SJCRH30 (cell line): ENCODE measurements at places on chromosomes 12 and 14. TPM values are rescaled to one million over a fixed set of nuclear protein-coding genes. Genes with fewer than 3 reads are reported as not detected.

C3AR1 gene
- 0.06 and 0.08 TPM in 2 replicates for total RNA-seq

CGRRF1 gene
- 10.4 and 12.7 TPM in 2 replicates for total RNA-seq

PRKAG1 gene
- total RNA-seq: 37.1 and 43.0 TPM in 2 replicates

KRT83 gene
- not detected in 2 replicates for total RNA-seq

TMX1 gene
- 42.8 and 47.7 TPM in 2 replicates for total RNA-seq

DNA sequence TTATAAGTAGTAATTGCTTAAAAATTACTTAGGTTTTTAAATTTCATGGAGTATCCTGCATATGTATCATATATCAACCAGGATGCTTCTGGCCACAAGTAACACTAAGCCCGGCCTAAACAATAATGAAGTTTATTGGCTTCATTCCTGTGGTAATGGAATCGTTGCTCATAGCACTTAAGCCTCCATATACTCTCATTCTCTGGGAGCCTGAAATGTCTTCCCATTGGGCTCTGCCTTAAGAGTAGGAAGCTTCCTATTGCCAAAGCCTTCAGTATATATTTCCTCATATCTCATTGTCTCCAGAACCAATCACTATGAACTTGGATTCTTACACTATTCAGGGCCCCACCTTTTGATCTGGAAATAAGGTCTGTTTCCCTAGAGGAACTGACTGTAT, 83.8 kb upstream of the DNM1L start:
- no peak overlapping the region; the same call in 1 of the 2 replicates for H3K27ac ChIP-seq
- 0 out of 2 replicates have a peak, but pooled peaks cover 4% of the 10 kb centered on the region for H3K36me3 ChIP-seq
- H3K27me3 ChIP-seq: no peaks in the 10 kb centered on the region
- peak; percentile 63 for DNase-seq
- H3K4me1 ChIP-seq: peaks cover 8% of the 10 kb centered on the region; the same call in 1 of the 2 replicates

GRCh38 chr14:34064349-34064748, 113.5 kb upstream of the EGLN3 start:
- peaks cover 12% of the 10 kb centered on the region for H3K4me1 ChIP-seq
- no peak overlapping the region for H3K4me3 ChIP-seq
- H3K27ac ChIP-seq: no peak overlapping the region
- no peak for DNase-seq
- H3K27me3 ChIP-seq: no peaks in the 10 kb centered on the region
- 0 out of 2 replicates have a peak, but pooled peaks cover 2% of the 10 kb centered on the region for H3K36me3 ChIP-seq

DNA sequence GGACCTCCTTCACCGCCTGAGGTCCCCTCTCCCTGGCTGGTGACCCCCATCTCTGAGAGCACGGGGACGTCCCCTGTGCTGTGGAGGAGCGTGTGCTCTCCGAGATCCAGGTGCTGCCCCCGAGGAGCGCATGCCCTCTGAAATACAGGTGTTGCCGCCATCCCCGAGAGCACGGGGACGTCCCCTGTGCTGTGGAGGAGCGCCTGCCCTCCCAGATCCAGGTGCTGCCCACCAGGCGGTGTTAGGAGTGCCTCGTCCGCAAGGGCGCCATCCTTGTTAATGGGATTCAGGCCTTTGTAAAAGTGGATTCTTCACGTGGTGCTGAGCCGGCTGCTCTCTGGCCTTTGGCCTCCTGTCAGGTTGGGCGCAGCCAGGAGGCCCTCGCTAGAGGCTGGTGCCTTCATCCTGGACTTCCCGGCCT, 10.1 kb downstream of the NOC4L start:
- H3K27ac ChIP-seq: no peak overlapping the region
- H3K27me3 ChIP-seq: no peaks in the 10 kb centered on the region
- DNase-seq: no peak
- H3K36me3 ChIP-seq: peaks cover 18% of the 10 kb centered on the region; the same call in 1 of the 2 replicates

GRCh38 chr12:129467289-129467688, 436.5 kb downstream of the TMEM132D start:
- peak; percentile 24 for DNase-seq
- H3K4me1 ChIP-seq: no peaks in the 10 kb centered on the region
- no peaks in the 10 kb centered on the region for H3K27me3 ChIP-seq

DNA sequence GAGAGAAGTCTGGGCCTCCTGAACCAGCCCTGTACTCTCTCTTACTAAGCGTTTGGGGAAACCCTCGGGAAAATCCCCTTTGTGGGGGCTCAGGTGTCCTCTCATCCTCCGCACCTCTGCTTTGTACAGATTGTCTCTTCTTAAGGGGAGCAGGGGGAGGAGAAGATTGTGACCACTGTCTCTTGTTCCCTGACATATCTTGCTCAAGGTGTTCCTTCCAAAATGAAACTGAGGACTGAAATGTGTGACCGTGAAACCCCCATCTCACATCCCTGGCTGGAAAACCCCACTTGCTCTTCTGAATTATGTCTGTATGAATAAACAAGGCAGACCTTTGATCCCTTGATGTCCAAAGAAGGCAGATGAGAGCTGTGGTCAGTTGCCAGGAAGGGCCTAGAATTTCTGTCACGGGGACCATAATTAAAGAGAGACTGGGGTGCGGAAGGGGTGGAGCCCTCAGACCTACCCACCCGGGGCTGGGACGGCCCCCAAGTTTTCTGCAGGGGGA, 369.8 kb downstream of the AACS start:
- H3K36me3 ChIP-seq: no peaks in the 10 kb centered on the region
- H3K27me3 ChIP-seq: no peaks in the 10 kb centered on the region
- no peak for DNase-seq

GRCh38 chr12:42326541-42327226, 717 bp downstream of the PPHLN1 start:
- H3K4me1 ChIP-seq: peaks cover 14% of the 10 kb centered on the region
- H3K4me3 ChIP-seq: peak overlapping the region; percentile 79
- H3K27ac ChIP-seq: peak overlapping the region; percentile 79
- H3K36me3 ChIP-seq: peaks cover 14% of the 10 kb centered on the region
- H3K27me3 ChIP-seq: no peaks in the 10 kb centered on the region

DNA sequence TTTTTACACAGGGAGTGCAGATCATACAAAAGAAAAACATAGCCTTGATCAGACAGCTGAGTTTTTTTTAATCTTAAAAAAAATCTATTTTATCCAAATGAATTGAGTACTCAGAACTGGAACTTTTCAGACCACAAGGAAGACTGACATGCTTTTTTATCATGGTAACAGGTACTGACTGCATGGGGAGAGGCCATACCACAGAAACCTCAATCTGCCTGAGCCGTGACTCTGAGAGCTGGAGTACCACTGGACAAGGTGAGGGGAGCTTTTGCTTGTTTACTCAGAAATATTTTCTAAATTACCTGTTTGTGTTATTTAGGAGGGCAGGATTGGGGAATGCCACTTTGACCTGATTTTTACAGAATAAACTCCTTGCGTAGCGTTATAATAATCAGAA, 143.9 kb downstream of the ALX1 start:
- H3K27me3 ChIP-seq: no peaks in the 10 kb centered on the region
- 0 out of 2 replicates have a peak, but pooled peaks cover 3% of the 10 kb centered on the region for H3K4me1 ChIP-seq
- no peak for DNase-seq
- H3K36me3 ChIP-seq: no peaks in the 10 kb centered on the region
- H3K27ac ChIP-seq: no peak overlapping the region
- no peak overlapping the region for H3K4me3 ChIP-seq
